Kidney (tissue), 22 donors: ENCODE measurements at places on chromosomes 12 and 14. TPM values are rescaled to one million over a fixed set of nuclear protein-coding genes. Genes with fewer than 3 reads are reported as not detected.

- H3K4me3 ChIP-seq = no peak overlapping the region
- H3K4me1 ChIP-seq = no peaks in the 10 kb centered on the region
- DNase-seq = no peak
Observed at GRCh38 chr12:111275308-111275707, 93.6 kb downstream of the PHETA1 start.

BEGAIN gene
- total RNA-seq = 1.4 TPM

MEG3 gene
- 24.0 TPM for total RNA-seq

DNA sequence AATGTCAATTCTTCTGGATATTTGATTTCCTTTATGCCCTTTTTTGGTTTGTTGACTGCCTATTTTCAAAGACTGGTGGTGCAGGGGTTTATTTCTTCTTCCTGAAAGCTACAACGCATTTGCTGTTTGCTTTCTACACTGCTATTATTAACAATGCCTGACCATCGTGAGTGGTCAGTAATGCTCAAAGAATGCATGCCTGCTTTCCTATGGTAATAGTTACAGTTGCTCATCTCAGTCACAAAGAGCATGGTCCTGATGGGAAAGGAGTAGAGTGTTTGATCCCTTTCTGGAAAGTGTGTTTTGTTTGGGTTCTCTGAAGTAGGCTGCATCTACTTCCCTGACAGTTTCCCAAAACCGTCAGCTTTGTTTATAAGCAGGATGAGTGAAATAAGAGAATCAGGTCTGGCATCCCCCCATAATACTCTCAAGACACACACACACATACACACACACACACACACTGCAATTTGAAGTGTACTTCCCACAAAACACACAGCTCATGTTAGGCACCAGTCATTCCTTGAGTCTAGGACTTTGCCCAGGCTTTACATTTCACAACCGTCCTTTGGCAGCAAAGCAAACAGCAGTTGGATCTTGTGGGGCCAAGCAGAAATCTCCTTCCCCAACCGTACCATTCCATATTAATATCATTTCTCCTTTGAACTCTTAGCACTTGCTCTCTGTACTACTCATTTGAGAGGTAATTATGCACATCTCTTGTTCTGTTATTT lies 56.6 kb downstream of the SUDS3 start:
- DNase-seq = no peak
- no peaks in the 10 kb centered on the region for H3K4me1 ChIP-seq
- H3K36me3 ChIP-seq = no peaks in the 10 kb centered on the region
- no peak overlapping the region for H3K27ac ChIP-seq
- no peak overlapping the region for H3K4me3 ChIP-seq

DNA sequence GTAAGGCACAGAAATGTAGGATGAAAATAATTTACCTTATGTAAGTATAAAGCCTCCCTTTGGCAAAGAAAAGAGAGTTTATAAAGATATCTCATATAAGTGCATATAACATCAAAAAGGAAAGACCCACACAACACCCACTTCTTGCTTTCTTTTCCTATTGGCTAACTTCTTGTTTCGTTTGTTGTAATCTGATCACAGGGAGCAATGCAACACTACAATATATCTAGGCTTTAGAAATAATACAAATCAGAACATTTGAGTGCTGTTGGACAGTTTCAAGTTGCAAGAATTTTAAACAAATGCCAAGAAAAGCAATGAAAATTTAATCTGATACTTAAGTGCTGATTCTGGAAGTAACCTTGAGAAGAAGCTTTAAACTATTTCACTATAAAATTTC lies 1.3 kb downstream of the FGD6 start:
- DNase-seq = peak; percentile 82
- no peaks in the 10 kb centered on the region for H3K4me1 ChIP-seq
- H3K36me3 ChIP-seq = no peaks in the 10 kb centered on the region
- H3K27me3 ChIP-seq = no peaks in the 10 kb centered on the region
- H3K4me3 ChIP-seq = peak overlapping the region; percentile 94
- no peak overlapping the region for H3K27ac ChIP-seq

KLRK1 gene
- total RNA-seq = 5.2 TPM

- H3K27ac ChIP-seq = no peak overlapping the region
- no peak overlapping the region for H3K4me3 ChIP-seq
- no peaks in the 10 kb centered on the region for H3K4me1 ChIP-seq
- no peaks in the 10 kb centered on the region for H3K27me3 ChIP-seq
Observed at GRCh38 chr12:132866251-132866828, 21.1 kb downstream of the CHFR start.

FSCB gene
- not detected for total RNA-seq
